ENCODE measurements at places on chromosomes 16 and 17.
A peak's percentile ranks its signal among the peaks of the same experiment; 100 is the strongest.

DNA sequence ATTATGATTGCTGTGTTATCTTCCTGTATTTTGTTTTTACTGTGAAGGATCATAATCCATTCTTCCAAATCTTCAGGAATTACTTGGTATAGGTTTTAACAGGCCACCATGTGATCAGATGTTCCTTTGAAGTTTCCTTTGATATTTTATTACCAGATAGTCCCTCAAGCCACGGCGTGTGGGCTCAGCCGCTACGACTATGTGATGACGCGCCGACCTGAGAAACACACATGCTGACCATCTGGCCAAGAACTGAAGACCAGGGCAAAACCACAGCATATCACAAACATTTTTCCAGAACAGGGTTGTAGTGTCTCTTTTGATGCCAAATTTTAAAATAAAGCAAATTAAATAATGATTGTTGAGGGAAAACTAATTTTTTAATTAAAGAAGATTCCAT, 47.3 kb downstream of the ZCCHC14 start:
- DNase-seq = no peak

DNA sequence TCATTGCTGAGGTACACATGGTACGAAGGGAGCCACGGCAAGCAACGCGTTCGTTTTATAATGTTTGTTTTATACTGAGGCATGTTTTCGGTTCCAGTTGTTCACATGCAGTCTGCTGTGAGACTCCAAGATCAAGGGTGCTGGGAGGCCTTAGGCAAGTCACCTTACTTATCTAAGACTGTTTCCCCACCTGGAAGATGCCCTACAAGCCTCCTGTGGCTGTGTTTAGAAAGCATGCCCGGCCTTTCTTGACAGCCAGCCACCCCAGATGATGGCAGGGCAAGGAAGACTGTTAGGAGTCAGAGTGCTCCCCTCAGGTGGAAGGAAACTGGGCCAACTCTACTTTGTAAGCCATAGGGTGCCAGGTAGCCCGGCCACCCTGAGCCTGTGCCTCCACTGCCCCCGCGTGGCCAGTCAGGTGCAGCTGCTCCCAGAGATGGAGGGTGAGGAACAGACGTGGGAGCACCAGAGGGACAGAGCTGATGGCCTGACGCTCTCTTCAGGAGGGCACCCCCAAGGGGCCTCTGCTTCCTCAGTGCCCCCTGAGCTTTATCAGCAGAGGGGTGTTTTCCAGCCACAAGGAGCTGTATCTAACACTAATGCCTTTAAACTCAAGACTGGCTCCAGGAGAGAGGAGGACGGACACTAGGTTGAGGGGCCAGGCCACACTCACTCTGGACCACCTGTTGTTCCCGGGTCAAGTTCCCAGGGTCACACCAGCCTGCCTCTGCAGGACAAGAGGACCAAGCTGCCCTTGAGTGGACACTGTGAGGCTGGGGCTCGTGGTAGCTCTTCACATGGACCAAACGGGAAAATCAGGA, 5.4 kb downstream of the NAT9 start:
- DNase-seq = no peak

GRCh38 chr16:77816293-77816692, 27.9 kb downstream of the VAT1L start:
- DNase-seq = no peak

GRCh38 chr16:11658896-11659708, 9.2 kb upstream of the SNN start:
- no peak for DNase-seq

- DNase-seq = no peak
Measured at GRCh38 chr17:70622368-70623260, 453.3 kb downstream of the KCNJ2 start.

DNA sequence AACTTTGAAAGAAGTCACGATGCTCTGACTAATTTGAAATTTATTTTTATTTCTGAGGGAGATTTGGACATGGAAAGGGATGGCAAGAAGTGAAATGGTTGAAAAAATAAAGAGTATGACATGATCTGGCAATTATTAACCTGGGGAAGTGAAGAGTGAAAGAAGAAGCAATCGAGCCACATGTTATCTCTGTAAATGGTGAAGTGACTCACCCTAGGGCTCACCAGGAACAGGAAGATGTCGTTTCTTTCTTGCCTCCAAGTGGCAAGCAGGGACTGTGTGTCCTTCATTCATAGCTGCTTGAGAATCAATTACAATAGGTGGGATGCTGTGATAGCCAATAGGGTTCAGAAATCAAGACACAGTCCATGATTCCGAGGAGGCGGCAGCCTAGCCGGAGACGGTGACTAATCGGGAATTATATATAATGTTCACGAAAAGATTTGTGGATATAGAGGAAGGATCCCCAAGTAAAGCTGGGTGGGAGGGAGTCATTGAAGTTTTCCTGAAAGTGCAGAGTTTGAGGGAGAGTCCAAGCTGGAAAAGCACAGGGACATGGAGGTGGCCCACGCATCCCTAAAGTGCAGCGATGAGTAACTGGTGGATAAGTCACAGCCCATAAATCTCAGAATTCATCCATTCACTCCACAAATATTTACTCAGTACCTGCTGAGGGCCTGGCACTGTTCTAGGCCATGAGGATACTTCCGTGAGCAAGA, 18.2 kb upstream of the KRT20 start:
- no peak for DNase-seq

GRCh38 chr17:33240362-33240761, 52.7 kb downstream of the ASIC2 start:
- DNase-seq = no peak

DNA sequence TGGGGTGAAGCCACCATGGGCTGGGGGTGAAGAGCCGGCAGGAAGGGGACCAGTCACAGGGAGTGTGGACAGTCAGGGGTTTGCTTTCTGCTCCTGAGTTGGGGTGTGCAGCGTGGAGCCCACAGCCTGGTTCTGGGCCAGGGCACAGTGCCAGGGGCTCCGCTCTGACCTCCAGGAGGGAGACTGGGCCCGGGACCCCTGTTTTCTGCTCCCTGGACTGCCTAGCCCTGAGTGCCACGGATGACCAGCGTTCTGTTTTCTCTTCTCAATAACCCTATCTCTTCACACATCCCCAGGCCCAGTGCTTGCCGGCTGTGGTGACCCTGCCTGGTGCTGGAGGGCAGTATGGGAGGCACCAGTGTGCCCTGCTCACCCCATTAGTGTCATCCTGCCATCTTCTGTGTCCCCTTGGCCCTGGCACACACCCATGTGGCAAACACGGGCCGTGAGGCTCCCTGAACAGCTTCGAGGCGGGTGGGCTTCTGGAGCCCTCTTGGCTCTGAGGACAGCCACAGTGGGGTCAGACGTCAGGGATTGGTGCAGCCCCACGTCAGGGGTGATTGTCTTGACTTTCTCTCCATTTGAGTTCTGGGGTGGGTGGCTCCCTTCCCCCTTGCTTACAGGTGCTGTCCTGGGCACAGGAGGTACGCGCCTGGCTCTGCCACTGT, 1.1 kb downstream of the CEMP1 start:
- DNase-seq = no peak

DNA sequence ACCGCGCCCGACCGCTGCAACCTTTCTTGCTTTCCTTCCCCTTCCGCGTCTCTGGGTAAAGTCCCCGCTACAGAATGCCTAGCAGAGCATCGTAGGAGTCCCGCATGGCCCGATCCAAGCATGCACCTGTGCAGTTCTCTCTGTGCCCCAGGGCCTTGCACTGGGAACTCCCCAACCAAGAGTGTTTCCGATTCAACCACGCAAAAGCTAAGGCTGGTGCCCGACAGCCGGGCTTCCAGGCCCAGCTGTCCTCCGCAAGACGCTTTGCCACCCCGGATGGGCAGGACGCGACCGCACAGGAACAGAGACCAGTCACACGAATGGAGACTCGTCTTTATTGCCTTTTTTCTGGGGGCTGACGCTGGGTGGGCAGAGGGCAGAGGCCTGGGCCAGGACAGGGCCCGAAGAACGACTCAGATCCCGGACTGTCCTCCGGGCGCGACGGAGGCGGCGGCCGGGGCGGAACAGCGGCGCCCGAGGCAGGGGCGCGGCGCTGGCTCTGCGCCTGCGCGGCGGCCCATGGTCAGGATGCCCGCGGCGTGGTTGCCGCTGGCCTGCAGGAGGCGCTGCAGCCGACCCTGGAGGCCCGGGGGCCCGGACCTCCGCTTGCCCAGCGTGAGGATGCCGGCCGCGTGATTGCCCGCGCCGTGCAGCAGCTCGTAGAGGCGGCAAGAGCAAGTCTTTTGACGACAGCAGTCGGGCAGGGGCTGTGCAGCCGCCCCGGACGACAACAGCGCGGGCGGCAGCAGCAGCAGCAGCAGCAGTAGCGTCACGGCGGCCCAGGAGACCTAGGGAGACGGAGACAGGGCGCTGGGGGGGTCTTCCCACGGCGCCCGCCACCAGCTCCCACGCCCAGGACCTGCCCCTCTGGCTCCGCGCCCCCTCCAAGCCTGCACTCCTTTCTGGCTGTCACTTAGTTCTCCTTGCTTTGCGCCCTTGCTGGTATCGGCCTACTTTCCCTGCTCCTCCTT, 1.2 kb downstream of the HCRT start:
- DNase-seq = peak; percentile 62

DNA sequence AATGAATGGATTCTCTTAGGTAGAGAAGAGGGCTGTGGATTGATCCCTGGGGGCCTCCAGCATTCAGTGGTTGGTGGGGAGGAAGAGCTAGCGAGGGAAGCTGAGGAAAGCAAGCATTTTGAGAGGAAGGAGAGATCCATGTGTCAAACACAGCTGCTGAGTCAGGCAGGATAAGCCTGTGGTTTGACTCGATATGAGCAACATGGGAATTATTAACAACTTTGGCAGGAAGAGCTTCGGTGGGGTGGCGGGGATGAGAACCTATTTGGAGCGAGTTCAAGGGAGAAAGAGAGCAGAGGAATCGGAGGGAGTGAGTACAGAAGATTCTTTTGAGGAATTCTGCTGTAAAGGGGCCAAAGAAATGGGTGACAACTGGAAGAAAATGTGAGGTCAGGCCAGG, 59.5 kb upstream of the CDC42EP4 start:
- DNase-seq = no peak

- DNase-seq = no peak
Measured at GRCh38 chr17:37069087-37069486, 120.3 kb downstream of the AATF start.

DNA sequence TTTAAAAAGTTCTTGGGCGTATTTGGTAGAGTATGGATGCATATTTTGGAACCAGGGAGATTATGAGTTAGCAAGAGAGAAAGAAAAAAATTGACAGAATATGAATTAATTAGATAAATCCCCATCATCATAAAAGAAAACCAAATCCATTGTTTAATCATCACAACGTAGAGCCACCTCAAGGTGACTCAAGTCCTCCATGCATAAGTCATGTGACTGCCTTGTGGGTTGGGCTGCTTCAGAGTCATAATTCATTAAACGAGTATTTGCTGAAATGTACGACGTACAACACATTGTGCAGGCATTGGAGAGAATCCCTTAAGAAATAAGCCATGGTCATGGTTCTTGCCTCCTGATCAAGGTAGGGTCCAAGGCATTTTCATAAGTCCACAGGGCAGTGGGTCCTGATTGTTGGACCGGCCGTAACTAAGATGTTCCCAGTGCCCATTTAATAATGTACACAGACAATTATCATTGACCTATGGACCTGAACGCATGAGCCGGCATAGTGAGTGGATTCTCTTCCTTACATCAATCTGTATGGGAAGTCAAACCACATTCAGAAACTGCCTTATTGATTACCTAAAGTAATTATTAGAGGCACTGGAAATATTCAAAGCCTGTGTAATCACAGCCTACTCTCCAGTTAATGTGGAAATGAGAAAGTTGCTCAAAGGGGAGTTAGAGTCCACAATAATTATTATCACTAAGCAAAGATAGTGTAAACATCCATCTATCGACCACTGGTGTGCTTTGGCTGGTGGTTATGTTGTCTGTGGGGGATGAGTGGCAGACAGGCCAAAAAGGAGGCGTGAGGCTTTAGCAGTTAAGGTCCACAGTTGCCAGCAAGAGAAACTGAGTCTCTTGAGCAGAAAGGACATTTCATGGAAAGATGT, 165.4 kb downstream of the PITPNC1 start:
- DNase-seq = no peak

- DNase-seq = no peak
Measured at GRCh38 chr16:58634265-58634802, 4.7 kb upstream of the CNOT1 start.

All from left renal cortex interstitium (tissue), 4 donors.